ENCODE measurements at places on chromosomes 6 and 20.

DNA sequence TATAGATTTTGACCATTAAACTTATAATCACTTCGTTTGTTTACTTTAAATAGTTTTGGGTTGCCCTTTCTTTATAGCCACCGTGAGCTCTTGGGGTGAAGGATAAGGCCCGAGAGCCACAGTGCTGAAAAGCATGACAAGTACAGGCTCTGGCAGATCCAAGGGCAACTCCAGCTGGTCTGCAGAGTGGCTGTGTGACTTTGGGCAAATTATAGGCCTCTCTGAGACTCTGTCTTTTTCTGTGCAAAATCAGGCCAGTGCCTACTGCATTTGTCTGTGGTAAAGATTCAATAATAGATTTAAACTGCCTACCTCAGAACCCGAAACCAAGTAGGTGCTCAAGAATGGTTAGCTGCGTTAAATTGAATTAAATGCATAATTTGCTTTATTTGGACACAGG lies 511.3 kb downstream of the QKI start:
- no peak for DNase-seq

DNA sequence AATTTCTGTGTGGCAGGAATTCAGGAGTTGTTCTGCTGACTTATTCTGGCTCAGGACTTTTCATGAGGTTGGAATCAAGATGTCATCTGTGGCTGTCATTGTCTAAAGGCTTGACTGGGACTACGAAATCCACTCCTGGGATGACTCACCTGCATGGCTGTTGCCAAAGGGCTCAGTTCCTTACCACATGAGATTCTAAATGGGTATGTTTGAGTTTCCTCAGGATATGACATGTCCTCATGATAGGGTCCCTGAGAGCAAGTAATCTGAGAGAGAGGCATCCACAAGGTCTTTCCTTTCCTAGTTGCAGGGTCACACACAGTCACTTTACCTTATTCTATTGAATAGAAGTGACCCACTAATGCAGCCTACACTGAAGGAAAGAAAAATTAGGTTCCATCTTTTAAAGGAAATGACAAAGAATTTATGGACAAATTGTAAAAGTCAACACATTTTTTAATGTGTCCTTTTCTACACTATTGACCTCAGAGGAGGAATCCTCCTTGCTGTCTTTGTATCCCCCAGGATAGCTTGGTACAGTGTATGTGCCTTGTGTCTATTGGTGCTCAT lies 1025.0 kb upstream of the GJE1 start:
- DNase-seq = no peak

DNA sequence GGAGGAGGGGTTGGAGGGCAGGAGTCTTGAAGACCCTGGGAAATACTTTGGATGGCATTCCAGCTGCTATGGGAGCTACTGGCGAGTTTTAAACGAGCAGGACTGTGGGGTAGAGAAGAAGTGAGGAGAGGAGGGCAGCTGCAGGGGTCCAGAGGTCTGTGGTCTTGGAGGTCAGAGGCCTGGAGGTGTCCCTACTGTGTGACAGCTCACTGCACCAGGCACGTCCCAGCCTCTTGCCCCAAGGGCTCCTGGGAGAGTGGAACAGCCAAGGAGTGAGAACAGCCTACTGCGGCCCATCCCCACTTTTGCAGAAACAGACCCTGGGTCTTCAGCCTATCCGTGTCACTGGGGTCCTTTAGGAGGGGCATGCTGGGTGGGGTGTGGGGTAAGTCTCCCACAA lies 2.9 kb upstream of the NOL4L start:
- DNase-seq = no peak

DNA sequence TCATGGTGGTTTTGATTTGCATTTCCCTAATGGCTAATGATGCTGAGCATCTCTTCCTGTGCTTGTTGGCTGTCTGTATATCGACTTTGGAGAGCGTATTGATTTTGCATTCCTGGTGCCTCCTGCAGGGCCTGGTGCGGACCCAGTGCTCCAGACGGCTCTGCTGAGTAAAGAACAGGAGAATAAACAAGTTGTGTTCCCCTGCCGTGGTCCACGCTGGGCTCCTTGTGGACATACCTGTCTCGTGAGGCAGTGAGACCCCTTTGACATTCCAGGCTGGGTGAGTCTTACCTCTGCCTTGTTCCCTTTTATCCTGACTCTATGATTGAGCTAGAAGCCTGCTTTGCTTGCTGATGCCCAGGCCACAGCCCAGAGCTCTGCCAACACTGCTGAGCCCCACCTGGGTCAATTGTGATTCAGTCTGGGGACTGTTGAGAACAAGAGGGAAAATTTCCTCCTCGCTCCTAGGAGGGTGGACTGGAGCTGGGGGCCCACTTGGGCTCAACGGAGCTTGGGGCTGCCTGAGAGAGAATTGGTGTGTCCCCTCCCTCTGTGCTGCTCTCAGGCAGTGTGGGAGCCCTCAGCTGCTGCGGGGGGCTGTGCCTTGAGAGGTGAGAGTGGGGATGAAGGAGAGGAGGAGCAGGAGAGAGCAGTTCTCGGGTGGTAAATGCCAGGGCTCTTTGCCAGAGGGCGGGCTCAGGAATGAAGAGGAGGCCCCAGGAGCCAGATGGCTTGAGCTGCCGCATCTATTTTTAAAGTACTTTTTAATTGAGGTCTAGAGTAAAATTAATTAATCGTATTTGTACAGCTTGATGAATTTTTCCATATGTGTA lies 43.7 kb upstream of the PMEPA1 start:
- no peak for DNase-seq

DNA sequence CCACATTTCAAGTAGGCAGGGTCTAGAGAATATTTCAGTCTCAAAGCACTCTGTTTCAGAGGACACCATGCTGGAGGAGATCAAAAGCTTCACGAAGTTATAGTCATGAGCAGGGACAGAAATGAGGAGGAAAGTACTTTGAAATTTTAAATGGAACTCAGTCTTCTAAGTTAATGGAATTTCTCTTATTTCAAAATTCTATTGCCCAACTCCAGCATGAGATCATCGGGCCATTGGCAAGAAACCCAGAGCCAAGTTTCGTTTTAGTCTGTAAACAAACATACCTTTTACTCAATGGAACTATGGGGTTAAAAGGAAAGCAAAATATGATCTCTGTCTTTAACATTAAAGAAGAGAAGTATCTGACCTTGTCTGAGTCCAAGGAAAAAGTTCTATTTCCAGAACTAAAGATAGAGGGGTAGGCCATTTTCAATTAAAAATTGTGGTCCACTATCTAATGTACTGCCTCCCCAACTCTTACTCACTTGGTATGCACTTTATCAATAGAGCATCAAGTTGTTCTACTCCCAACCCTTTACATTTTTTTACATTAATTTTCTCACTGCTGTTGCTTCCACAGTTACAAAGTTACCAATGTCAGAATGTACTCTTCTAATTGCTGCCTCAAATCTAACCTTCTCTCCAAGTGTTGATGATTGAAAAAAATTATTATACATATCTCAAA lies 235.3 kb upstream of the NRSN1 start:
- DNase-seq = no peak

DNA sequence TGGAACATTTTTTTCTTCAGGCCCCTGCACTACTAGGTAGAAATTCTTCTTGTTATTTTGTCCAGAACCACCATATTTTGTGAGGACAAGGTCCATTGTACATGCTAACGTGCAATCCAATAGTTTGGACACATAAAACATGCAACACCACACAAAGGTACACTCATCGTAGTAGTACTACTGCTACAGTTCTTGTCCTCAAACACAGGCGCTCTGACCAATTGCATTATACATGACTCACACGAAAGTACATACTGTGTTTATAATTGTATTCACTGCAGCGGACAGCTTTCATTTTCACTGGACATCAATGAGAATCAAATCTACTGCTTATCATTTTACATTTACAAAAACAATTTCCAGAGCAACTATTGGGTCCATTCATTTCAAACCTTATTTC lies 15.3 kb upstream of the SMLR1 start:
- DNase-seq = no peak

All from GDM1 (cell line).